ENCODE measurements at places on chromosomes 6 and 20.

- no peak for DNase-seq
These were observed 34.7 kb upstream of the HAO1 start for GRCh38 chr20:7974785-7975435.

DNA sequence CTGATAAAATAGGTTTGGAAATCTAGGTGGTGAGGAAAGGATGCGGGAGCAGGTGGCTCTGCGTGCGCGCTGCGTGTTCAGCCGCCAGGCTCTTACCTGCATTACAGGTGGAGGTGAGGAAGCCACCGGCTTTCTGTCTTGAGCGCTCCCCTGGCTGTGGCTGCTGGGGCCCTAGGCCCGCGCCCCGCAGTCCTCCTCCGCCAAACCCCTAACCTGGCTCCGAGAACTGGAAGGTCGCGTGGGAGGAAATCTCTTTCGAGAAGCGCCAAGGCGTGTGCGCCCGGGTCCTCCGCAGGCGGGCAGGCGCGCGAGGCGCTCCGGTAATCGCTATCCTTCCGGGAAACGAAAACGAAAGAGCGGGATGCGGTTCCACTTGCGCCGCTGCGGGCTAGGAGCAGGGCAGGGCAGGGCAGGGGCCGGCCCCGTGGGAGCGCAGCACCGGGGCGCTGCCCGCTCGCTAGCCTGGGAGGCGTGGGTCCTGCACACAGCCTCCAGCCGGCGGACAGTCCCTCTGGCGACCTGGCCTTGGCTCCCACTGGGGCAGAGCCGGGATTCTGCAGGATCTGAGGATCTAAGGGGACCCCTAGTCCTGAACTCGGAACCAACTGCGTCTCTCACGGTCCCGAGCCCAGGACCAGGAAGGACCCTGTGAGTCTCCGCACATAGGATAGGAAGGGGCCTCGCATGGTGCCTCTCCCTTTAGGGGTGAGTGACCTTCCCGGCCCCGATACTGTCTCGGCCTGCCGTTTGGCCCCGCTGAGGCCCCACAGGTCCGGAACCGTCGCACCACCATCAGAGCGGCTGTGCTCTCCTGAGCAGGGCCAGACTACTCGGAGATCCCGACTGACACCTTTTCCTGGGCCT lies at the start of gene ETV7:
ETV7 (minus strand) TSS at position 230 of the 864 bp plus-strand sequence; CDS start at position 102, 128 bp downstream.
- peak; percentile 53 for DNase-seq

DNA sequence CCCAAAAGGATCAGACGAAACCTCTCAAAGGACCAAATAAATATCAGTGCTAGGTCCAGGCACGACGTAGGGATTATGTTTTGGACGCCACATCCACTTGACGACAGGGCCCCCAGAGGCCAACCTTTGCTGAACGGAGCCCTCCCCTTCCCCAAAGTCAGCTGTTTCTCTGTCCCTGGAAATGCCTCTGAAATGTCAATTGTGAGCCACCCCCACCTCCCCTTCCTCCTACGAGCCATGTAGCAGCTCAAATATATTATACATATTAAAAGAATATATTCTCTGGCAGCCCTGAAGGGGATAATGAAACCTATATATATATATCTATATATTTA lies 39.6 kb upstream of the BLCAP start:
- DNase-seq = no peak

DNA sequence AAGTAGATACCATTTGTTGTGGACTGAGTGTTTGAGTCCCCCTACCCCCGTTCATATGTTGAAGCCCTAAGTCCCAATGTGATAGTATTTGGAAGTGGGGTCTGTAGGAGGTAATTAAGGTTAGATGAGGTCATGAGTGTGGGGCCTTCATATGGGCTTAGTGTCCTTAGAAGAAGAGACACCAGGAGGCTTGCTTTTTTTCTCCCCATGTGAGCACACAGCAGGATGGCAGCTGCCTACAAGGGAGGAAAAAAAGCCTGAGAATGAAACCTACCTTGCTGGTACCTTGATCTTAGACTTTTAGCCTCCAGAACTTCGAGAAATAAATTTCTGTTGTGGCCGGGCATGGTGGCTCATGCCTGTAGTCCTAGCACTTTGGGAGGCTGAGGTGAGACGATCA lies 67.9 kb upstream of the TULP4 start:
- DNase-seq = no peak

- no peak for DNase-seq
These were observed 247.8 kb downstream of the PRL start for GRCh38 chr6:22049002-22049401.

All from GM12892 (cell line).